ENCODE measurements at places on chromosomes 2 and 18.

GRCh38 chr2:143535802-143536201, 406.6 kb downstream of the ARHGAP15 start:
- no peak for DNase-seq

DNA sequence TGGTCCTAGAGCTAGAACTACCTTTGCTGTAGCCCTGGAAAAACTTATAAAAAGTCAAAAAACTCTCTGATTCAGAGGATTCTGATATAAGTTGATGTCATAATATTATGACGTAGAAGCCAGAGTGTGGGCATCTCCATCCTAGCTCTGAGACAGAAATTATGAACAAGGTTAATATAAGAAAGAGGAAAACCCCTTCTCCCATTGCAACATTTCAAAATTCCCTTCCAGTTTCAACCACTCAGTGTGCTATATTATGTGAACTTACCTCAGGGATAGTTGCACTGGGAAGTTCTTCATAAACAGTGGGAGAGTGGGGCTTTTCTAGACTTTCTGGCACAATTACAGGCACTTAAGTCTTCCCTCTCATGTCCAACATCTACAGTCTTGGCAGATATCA, 171.6 kb downstream of the PIK3C3 start:
- DNase-seq: no peak

DNA sequence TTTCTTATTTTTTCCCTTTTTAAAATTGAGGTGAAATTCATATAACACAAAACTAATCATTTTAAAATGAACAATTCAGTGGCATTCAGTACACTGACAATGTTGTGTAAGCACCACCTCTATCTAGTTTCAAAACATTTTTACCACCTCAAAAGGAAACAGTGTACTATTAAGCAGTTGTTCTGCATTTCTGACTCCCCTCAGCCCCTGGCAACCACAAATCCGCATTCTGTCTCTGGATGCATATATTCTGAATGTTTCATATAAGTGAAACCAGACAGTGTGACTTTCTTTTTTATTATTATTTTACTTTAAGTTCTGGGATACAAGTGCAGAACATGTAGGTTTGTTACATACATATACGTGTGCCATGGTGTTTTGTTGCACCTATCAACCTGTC, 19.2 kb upstream of the TANK start:
- DNase-seq: no peak

DNA sequence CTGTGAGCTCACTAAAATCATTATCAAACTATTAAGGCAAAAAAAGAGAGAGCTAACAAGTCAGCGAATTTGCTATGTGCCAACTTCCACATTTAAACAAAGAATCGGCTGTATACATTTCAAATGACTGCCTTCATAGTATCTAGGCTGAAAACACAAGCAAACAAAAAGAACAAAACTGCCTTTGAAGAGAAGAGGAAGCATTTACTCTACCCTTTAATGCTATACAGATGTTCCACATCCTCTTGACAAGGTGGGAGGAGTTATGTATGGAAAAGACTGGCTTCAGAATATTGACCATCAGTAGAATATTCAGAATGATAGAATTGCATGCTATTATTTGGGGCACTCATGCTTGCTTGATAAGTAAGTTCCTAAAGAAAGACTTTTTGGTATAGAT, 741.7 kb downstream of the PLCL1 start:
- DNase-seq: no peak

- no peak for DNase-seq
Measured at GRCh38 chr2:145930318-145930717, 1410.4 kb upstream of the ZEB2 start.

GRCh38 chr2:239429473-239430350, 28.9 kb upstream of the HDAC4 start:
- DNase-seq: no peak

- DNase-seq: no peak
Measured at GRCh38 chr2:47688561-47688960, 94.4 kb upstream of the MSH6 start.

GRCh38 chr2:71905205-71905604, 242.5 kb downstream of the CYP26B1 start:
- no peak for DNase-seq

GRCh38 chr2:2107141-2107540, 223.9 kb downstream of the MYT1L start:
- peak; percentile 70 for DNase-seq

- DNase-seq: no peak
Measured at GRCh38 chr18:46019936-46020335, 52.1 kb downstream of the PSTPIP2 start.

- no peak for DNase-seq
Measured at GRCh38 chr2:86396291-86396785, 44.8 kb upstream of the KDM3A start.

DNA sequence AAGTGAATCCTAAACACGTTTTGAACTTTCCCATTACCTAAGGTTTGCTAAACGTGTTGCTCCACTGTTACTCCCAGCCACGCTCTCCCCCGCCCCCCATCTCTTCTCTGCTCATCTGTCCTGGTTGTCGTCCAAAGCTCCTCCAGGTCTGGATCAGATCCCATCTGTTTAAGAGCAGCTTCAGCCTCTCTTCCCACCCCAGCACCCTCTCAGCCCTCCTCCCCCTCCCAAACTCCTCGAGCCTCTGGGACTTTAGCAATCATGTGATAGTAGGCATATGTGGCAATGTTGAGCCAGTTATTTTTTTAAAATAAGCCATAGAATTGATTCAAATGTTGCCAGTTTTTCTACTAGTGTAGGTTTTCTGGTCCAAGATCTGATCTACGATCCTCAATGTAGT, 20.0 kb upstream of the LPIN1 start:
- no peak for DNase-seq

GRCh38 chr18:45227001-45227742, 388.1 kb upstream of the SLC14A2 start:
- DNase-seq: no peak

DNA sequence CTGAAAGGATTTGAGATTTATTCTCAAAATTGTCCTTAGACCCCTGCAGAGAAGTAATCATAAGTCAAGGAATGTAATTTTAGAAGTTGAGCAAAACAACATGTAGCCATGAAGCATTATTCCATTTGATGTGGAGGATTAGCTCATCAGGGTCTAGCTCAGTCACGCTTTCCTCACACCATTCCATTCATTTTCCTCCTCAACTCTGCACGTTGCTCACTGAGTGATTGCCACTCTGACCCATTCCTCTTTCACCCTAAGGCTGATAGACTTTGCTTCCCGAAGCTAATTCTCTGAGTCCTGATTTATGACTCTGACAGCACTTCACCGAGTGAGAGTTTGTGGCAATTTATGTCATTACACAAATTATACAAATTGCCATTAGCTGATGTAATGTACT, 820.6 kb upstream of the PIK3C3 start:
- no peak for DNase-seq

DNA sequence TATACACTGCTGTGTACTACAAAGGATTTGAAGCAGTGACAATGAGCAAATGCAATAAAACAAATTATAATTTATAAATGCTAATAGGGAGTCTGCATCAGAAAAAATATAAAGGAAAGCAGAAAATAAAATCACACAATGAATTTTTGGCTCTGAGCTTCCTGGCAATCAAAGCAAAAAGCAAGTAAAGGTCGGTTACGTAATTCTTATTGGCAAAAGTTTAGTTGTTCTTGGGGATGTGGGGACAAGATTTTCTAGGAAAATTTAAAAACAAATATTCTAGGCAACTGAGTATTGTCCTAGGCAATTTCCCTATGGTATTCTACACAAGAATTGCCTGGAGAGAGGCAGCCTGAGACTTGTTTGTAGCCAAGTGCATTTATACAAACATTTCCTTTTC, 1.8 kb downstream of the ORC2 start:
- no peak for DNase-seq

DNA sequence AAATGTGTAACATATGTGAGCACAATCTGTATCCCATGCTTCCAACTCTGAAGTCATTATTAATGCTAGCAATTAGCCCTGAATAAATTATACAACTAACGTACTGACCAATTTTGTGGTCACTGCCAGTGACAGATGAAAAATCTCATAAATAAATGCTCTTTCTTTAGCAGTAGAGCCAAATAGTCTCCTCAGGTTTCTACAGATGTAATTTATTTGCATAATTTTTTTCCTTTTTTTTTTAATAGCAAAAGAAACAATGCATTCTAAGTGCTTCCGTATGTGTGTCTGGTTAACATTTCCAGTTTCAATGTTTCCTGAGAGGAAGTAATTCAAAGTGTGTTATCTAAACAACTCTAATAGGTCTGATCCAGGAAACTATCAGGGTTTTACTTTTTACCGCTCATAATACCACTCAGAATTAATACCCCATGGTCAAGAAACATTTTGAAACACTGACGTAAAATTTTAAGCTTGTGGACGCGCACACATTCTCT, 108.4 kb downstream of the MEP1B start:
- DNase-seq: no peak

- DNase-seq: no peak
Measured at GRCh38 chr2:158676295-158676694, 118.8 kb upstream of the DAPL1 start.
